ENCODE measurements at places on chromosomes 6 and 20.

DNA sequence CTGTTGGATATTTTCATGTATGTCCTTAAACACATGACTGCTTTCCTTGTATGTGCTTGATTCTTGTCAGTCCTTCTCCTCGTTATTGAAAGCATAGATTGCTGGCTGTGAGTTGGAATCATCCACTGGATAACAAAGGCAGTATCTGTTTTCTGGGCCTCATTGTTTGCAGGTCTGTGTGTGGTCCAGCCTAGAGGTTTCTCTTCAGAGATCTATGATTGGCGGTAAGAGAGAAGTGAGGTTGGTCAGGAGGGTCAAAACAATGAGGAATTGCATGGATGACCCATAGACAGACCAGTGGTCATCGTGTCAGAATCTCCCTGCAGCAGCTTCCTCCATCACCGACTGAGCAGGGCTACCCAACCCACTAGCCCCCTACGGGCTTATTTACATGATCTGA is 915.0 kb downstream of the KIF16B start:
- no peak for DNase-seq

GRCh38 chr6:150016324-150017185 is 8.8 kb downstream of the RAET1L start:
- no peak for DNase-seq

GRCh38 chr6:135129136-135129856 is 51.8 kb upstream of the MYB start:
- no peak for DNase-seq

GRCh38 chr6:139446768-139447655 is 72.6 kb upstream of the CITED2 start:
- no peak for DNase-seq

DNA sequence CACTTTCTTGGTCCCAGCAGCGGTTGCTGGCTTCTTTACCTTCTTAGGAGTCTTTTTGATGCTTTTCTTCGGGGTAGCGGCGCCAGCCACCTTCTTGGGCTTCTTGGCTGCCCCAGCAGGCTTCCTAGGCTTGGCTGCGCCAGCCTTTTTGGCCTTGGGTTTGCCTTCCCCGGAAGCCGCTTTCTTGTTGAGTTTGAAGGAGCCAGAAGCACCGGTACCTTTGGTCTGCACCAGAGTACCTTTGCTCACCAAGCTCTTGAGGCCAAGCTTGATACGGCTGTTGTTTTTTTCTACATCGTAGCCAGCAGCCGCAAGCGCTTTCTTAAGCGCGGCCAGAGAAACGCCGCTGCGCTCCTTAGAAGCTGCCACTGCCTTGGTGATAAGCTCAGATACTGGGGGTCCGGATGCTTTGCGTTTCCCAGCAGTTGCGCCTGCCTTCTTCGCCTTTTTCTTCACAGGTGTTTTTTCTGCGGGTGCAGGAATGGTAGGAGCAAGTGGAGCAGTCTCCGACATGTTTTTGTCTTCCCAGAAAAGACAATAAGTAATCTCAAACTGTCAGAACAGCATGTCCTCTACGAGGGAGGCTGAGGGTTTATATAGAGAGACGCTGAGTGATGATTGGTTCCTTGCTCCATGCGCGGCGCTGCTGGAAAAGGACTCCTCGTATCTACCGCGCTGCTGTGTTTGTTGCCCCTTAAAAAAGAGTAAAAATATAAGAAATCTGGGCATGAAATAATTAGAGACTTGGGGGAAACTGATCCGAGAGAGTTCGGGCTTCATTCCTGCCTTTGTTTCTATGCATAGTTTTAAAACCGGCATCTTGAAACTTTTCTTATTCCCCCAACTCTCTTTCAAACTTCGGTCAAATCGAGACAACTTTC is 130.3 kb upstream of the BTN3A2 start:
- no peak for DNase-seq

DNA sequence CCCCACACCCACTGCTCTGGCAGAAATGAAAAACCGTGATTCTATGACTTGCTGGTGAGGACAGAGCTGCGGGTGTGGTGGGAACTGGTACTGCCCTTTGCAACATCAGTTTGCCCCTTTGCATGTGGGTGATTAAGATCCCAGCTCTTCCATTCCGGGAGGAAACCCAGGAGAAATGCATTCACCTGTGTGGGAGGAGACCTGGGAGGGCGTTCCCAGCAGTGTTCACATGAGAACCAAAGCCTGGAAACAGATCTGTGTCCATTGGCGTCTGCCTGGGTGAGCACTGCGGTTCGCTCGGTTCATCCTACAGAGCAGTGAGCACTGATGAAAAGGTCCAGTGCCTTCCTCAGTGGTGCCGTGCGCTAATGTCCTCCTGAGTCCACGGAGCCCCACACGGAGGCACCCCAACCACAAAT is 89.7 kb downstream of the SMOC2 start:
- no peak for DNase-seq

DNA sequence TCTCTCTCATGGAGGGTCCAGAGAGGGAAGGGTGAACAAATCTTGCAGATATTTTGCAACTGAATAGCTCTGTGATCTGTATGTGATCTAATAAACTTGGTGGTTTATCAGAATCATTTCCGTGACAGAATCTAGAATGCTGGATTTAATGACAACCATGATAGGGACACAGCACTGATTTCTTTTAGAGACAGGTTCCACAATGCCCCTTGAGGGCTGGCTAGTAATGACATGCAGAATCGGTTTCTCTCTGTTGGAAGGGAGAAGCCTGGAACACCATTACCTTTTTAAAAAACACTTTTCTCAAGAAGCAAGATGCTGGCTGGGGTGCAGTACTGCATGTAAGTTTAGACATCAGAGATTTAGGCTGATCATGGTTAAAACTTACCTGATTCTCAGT is 313.4 kb downstream of the CDH26 start:
- no peak for DNase-seq

DNA sequence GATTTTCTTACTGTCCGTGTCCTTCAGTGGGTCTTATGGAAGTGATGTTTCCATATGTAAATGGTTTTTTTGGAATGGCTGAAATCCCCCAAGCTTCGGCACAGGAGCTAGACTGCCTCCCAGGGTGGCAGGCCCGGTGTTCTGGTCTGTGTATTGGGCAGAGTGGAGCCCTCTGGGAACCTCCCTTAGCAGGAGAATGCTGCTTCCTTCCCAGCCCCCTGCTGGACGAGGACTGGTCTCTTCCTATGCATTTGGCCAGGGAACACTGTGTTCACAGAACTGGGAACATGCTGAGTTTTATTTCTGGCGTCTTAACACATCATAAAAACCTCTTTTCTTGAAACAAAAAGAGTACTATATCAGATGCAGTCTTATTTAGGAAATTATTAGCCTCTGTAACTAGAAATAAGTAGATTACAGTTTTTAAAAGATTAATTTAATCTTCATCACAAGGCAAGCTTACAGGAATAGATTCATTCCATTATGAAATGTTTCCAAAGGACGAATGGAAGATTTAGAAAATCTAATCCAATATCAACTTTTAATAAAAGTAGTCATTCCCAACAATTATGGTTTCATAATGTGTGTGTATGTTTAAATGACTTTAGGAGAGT is 56.6 kb downstream of the SYTL3 start:
- DNase-seq: no peak

DNA sequence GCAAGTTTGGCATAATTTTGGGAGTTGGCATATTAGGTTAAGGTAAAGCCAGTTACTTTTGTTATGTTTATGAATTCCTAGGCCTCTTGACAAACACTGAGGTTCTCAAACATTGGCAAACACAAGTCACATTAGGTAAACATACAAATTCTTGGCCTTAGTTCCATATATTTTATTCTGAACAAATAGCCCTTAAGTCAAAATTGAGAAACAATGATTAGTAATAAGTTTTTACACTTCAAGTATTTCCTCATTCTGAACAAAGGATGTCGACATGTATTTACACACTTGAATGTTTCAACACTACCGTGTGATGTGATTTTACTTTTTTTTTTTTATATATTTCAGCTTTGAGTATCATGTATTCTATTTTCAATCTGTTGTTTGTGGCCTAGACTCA is 3.8 kb upstream of the ECHDC1 start:
- DNase-seq: no peak

- DNase-seq: no peak
Measured at GRCh38 chr6:43627008-43627825, 1.8 kb downstream of the GTPBP2 start.

GRCh38 chr20:5933802-5934436 is 16.4 kb downstream of the TRMT6 start:
- DNase-seq: no peak

DNA sequence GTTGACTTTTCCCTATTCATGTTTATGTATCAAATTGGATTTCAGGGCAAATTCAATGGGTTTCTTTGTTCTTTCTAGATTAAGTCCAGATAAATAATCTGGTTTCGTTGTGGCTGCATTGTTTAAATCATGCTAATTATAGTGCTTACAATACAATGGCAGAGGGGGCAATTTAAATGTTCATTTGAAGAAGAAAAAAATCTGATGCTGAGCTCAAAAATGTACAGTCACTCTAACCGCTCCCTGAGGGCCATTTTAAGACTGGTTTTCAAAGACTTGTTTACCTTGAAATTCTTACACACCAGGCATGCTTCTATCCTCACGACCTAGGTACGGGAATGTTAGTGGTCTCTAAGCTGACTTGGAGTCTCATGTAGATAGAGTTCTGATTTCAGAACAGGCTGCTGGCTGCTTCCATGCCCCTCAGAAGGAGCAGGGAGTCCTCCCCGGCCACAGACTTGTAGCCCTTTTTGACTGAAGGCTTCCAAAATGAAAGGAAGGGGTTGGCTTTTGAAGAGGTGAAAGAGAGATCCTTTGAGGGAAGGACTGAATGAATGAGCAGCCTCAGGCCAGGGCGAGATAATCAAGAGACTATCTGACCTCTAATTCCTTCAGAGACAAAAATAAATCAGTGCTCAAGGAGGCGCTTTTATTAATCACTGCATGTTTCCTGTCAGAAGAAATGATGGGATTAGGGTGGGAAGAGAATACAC is 86.1 kb upstream of the ZNF217 start:
- no peak for DNase-seq

DNA sequence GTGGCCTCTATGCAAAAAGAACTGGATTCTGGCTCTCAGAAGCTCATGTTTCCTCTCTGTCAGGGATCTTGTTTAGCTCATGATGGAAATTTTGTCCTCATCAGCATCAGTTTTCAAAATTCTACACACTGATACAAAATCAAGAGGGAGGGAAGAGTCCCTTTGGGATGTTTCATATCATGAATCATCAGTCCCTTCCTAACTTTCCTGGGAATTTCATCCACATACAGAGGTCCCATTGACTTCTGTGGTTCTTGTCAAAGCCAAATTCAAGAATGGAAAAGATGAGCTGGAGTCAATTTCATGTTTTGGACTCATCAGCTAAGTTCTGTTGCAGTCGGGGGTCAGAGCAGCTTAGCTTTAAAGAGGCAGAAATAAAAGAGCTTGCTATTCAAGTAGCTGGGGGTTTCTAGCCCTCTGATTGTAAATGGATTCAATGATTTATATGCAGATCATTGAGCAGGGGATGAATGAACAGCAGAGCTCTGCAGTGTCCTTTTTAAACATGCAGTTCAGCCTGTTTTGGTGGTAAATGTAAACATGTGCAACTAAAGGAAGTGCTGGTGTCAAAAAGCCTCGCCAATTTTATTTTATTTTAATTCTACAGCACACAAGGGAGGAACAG is 21.3 kb upstream of the TMEM14A start:
- no peak for DNase-seq

- DNase-seq: no peak
Measured at GRCh38 chr6:164906766-164907165, 402.6 kb downstream of the C6orf118 start.

- no peak for DNase-seq
Measured at GRCh38 chr6:72783035-72783434, 161.2 kb downstream of the KCNQ5 start.

- DNase-seq: no peak
Measured at GRCh38 chr6:16921399-16922110, 160.3 kb upstream of the ATXN1 start.

DNA sequence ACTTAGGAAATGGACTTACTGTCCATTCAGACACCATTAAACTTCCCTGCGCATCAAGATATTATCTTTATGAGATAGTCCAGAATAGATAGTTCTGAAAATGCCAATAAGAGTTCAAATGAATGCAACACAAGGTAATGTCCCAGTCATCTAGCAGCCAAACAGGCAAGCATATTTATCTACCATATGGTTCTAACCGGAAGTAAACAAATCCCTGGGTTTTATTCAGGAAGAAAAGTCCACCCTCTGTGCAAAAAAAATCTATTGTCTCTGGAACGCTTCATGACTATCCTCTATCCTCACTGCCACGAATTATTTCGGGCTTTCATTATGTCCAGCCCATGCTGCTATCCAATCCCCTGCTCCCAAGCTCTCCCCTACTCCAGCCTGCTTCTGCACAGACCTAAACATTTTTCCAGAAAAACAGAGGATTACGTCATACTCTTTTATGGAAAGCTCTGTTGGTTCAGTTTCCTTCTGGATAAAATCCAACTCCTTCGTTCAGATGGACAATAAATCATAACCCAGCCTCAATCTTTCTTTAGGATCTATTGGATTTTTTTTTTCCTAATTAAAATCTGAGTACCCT is 11.4 kb downstream of the PPIL6 start:
- no peak for DNase-seq

- DNase-seq: no peak
Measured at GRCh38 chr20:47677635-47678453, 107.4 kb downstream of the SULF2 start.

DNA sequence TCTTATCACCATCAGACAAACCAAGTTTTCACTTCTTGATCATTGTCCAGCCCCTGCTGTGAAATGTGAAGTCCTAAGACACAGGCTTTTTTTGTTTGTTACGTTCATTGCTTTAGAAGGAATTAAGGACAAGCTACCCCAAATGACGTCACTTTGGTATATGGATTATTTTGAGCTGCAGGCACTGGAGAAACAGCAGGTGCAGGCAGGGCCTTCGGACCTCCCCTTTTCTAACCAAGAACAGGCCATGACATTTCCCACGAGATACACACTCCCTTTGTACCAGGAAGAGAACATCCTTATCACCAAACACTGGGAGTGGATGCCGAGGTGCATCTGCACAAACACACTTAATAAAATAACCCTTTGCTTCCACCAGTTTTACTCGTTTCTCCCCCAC is 418.0 kb upstream of the SULF2 start:
- DNase-seq: no peak

DNA sequence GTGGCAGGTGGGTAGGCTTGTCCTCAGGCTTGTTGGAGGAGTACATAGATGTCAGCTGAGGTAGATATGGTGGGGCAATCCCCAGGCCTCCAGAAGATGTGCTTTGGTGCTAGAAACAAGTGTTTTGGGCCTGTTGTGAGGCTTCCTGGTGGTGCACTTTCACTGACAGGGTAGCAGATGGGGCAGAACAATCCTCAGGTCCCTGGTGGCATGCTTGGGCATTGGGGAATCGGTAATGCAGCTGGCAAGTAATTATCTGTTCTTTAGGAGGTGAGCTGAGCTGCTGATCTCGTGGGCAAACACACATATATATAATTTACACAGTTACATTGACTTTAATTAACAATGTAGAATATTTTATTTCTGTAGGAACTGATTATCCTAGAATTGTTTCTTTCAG is 458.7 kb downstream of the BMP2 start:
- DNase-seq: no peak

GRCh38 chr6:152748843-152749242 is 1.8 kb upstream of the VIP start:
- no peak for DNase-seq

- DNase-seq: no peak
Measured at GRCh38 chr6:41215777-41216176, 12.4 kb upstream of the TREML4 start.

- no peak for DNase-seq
Measured at GRCh38 chr6:21494505-21494904, 99.0 kb upstream of the SOX4 start.

- no peak for DNase-seq
Measured at GRCh38 chr6:52641826-52642225, 29.1 kb upstream of the TMEM14A start.
